ENCODE measurements at places on chromosomes 2 and 18.

GRCh38 chr18:48835745-48836170 is 115.0 kb downstream of the SMAD7 start:
- no peak for DNase-seq

DNA sequence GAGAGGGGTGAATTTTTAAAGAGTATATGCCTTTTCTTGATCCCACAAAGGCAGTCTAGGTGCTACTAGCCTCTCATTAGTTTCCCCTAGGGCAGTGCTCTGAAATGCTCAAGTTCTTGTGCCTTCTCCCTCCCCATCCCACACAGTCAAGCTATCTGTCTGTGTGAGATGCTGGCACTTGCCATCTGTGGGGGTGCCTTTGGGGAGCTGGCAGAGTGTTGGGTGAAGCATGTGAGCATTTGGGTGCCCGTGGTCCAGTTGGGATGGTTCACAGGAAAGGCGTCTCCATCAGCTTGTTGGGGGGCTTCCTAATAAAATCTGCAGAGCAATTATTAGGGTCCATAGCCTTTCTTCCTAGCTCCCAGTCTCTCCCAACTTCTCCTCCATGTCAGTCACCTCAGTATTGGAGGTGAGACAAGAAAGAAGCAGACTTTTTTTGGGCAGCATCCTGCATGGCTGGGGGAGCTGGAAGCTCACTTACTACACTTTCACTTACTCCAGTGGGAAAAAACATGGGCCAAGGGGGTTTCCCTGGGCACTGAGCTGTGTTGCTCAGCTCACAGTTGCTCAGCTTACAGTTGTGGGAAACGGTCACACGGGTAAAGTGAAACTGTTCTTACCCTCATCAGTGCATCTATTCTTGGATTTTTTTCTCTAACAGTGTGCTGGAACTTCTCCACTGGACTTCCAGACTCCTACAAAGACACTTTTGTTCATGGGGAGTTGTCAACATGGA is 29.3 kb downstream of the COLEC11 start:
- no peak for DNase-seq

GRCh38 chr2:42569883-42570282 is 1.5 kb downstream of the MTA3 start:
- DNase-seq = no peak

DNA sequence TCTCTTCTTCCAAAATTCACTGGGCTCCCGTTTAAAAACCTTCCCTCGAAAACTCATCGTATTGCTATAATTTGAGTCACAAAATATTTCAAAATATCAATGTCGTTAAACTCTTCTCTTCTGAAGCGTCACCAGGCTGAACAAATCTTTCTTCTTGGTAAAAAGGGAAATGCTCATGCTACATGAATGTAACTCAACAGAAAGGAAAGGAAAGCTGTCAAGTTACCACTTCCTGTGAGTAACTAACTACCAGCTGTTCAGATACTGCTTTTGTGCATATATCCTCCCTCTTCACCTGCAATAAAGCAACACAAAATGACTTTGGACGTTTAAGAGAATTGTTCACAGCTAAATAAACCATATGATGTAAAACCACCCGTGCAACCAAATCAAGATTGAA is 95.4 kb downstream of the DOCK10 start:
- DNase-seq = no peak

DNA sequence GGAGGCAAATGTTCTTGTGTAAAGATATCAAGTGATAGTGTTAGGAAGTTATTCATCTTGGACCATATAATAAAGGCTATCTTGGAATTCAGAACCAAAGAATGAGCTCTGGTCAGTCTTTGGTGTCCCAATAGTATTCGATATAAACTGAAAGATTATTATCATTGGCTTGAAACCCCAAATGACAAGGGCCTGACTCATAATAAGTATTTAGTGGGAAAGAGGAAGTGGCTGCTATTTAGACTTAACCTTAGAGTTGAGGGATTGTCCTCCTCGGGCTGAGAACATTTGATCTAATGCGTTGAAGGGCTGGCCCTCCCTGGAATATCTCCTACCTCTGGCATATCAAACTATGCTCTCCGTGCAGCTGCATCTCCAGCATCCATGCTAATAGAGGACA is 67.5 kb downstream of the CDH20 start:
- DNase-seq = no peak

- DNase-seq = no peak
These were observed 45.1 kb upstream of the SERTAD2 start for GRCh38 chr2:64698668-64699444.

GRCh38 chr2:104846786-104847585 is 6.9 kb upstream of the POU3F3 start:
- no peak for DNase-seq

DNA sequence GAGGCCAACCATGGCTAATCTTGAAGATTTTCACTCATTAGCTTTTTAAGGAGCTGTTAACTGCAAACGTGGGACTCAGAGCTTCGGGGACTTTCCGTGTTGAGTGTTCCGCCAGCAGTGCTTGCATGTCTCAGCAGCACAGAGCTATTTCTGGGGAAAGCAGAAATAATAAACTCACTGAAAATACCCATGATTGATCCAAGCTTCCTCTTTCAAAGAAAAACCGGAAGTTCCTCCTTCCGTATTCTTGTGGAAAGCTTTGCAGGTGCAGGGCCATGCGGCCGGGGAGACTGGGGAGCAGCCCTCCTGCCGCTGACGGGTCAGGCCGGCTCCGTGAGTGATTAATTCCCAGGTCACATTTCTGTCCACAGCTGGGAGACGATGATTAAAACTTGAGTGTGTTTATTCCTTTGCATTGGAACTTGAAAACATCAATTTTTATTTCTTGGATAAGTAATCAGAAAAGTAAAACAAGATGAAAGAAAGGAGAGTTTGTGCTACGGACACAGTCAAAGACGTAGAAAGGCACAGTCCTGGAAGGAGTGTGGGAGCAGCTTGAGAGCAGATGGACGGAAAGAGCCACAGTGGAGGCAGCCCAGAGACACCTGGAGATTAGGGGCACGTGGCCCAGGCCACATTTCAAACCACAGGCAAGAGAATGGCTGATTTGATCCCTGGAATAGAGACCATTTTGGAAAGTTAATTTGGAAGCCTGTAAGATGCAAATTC is 54.2 kb upstream of the CTDP1 start:
- no peak for DNase-seq

DNA sequence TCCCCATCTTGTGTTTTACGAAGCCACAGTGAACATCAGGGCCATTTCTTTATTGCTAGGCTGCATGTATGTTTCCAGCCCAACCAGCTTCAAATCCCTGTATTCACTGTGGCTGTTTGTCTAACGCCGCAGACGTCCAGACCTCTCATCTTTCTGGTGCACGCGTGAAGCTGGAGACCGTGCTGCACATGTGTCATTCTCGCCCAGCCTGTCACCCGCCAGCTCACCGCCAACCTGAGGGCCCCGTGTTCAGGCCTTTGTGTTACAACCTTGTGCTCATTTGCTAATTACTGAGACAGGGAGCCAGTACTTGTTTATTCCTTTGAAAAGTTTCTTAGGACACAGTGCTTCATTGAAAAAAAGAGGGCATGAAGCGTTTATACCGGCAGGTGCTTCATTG is 21.4 kb downstream of the SALL3 start:
- DNase-seq = no peak
